ENCODE measurements at places on chromosomes 7 and 10.

- DNase-seq = no peak
Observed at GRCh38 chr7:152865461-152865860, 105.9 kb downstream of the ACTR3B start.

- no peak for DNase-seq
Observed at GRCh38 chr10:106788982-106789381, 375.5 kb downstream of the SORCS1 start.

DNA sequence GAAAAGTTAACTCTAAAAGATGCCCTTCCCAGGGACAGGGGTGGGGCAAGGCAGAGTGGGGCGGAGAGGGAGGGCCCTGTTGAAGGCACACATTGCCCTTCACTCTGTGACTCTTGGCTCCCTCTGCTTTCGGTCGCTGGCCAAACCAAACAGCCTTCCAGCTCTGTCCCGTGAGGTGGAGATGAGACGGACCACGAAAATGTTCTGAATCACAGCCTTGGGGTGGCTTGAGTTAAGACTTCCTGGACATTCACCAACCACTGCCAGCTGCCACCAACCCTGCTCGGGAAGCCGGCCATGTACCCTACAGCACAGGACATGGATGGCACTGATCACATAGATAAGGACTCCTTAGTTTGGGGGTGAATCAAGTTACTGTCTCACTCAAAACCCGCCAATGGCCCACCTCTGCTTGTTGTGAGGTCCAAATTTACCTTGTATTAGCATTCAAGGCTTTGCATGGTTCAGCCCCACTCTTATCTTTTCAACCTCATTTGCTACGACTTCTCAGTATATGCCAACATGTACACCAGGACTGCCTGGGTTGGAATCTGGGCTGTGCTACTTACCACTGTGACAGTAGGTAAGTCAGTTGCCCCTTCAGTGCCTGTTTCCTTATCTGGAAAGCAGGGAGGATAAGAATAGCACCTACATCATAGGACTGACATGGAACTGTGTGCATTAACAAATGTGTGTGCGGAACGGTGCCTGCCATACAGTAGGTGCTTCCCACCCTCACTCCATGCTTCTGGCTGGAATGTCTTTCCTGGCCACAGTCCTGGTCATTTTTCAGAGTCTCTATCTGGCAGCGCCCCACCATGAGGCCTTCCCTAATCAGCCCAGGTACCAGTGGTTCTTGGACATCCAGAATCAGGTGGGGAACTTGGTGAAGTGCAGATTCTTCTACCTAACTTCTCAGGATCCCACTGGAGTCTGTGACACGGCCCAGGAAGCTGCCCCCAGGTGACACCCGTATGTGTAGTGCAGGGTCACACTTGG lies 28.0 kb downstream of the ITPRIP start:
- DNase-seq = no peak

GRCh38 chr10:97050205-97050745 lies 135.5 kb downstream of the SLIT1 start:
- DNase-seq = no peak

- no peak for DNase-seq
Observed at GRCh38 chr7:155702616-155703015, 58.2 kb downstream of the RBM33 start.

- DNase-seq = no peak
Observed at GRCh38 chr7:150791746-150792452, 8.3 kb downstream of the TMEM176B start.

All from non-pigmented ciliary epithelial cell (primary cell).